ENCODE measurements at places on chromosomes 6 and 20. TPM values are rescaled to one million over a fixed set of nuclear protein-coding genes. Genes with fewer than 3 reads are reported as not detected.

DNA sequence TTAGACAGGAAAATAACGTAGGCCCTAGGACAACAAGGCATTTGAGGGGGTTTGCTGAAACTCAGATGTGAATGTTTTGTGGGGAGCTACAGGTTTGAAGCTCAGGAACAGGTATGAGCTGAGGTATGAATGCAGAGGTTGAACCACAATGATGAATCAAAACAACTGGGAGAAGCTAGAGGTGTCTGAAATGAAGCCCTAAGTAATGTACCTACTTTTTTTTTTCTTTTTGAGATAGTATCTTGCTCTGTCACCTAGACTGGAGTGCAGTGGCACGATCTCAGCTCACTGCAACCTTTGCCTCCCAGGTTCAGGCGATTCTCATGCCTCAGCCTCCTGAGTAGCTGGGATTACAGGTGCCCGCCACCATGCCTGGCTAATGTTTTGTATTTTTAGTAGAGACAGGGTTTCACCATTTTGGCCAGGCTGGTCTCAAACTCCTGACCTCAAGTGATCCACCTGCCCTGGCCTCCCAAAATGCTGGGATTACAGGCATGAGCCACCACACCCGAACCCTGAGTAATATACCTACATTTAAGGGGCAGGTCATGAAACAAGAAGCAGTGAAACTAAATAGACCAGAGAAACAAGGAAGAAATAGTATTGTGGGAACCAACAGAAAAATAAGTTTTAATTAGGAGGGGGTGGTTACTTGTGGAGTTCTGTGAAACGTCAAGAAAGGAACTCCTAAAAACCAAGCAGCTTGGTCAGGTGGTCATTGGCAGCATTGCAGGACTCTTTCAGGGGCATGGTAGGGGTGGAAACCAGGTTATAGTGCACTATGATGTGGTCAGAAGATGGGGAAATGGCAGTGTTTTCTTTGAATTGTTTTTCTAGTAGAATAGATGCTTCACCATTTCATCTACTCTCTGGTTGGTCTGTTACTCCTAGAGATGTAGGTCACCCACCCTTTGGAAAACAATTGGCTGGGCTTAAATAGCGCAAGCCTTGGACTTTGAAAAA lies 138.1 kb downstream of the CD164 start:
- H3K27me3 ChIP-seq = no peaks in the 10 kb centered on the region
- H3K4me3 ChIP-seq = no peak overlapping the region
- no peaks in the 10 kb centered on the region for H3K4me1 ChIP-seq
- no peak overlapping the region for H3K27ac ChIP-seq
- no peak for DNase-seq
- no peaks in the 10 kb centered on the region for H3K36me3 ChIP-seq

DNA sequence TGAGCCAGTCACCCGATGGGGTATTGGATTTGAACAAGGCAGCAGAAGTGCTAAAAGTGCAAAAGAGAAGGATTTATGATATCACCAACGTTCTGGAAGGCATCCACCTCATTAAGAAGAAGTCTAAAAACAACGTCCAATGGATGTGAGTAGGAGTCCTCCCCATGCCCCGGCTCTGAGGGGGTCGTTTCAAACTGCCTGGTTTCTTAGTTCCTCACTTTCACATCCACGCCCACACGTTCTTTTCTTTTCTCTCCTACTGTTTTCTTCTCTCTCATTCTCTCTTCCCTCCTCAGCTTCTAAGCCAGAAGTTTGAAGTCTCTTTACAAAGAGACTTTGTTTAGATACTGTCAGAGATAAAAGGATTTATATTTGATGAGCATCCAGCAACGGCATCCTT lies 53.0 kb upstream of the CDKAL1 start:
- H3K4me1 ChIP-seq = no peaks in the 10 kb centered on the region
- H3K27me3 ChIP-seq = no peaks in the 10 kb centered on the region
- DNase-seq = no peak
- H3K27ac ChIP-seq = no peak overlapping the region
- H3K36me3 ChIP-seq = peaks cover 10% of the 10 kb centered on the region

DNA sequence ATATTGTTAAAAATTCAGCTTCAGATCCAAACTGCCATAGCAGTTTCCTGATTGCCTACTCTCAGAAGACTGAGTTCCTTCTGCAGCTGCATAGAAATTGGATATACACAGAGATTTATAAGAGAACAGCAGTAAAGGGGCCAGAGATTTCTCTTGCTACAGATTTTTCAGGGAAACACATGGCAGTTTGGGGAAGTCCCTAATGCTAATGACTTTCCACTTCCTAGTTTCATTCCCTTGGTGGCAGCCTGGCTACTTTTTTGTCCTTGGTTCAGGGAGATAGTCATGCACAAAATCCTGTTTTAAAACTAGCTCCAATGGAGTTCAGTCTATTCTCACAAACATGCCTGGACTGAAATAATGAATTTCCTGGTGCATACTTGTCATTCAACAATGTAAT lies 125.3 kb upstream of the PLCB4 start:
- no peak for DNase-seq
- no peak overlapping the region for H3K27ac ChIP-seq
- no peak overlapping the region for H3K4me3 ChIP-seq
- no peaks in the 10 kb centered on the region for H3K4me1 ChIP-seq
- H3K36me3 ChIP-seq = no peaks in the 10 kb centered on the region
- H3K27me3 ChIP-seq = peaks cover 13% of the 10 kb centered on the region

GRCh38 chr6:169978615-169979161 lies 227.3 kb downstream of the ERMARD start:
- no peaks in the 10 kb centered on the region for H3K36me3 ChIP-seq
- no peak for DNase-seq
- no peak overlapping the region for H3K4me3 ChIP-seq
- H3K4me1 ChIP-seq = peaks cover 8% of the 10 kb centered on the region
- H3K27me3 ChIP-seq = no peaks in the 10 kb centered on the region

- DNase-seq = no peak
- peaks cover 12% of the 10 kb centered on the region for H3K36me3 ChIP-seq
- no peak overlapping the region for H3K4me3 ChIP-seq
- peaks cover 3% of the 10 kb centered on the region for H3K4me1 ChIP-seq
- no peak overlapping the region for H3K27ac ChIP-seq
Measured at GRCh38 chr20:3051385-3052019, 5.7 kb downstream of the MRPS26 start.

- no peak overlapping the region for H3K4me3 ChIP-seq
- H3K36me3 ChIP-seq = no peaks in the 10 kb centered on the region
- no peaks in the 10 kb centered on the region for H3K4me1 ChIP-seq
- H3K27me3 ChIP-seq = no peaks in the 10 kb centered on the region
- DNase-seq = no peak
- H3K27ac ChIP-seq = no peak overlapping the region
Measured at GRCh38 chr20:10360878-10361277, 73.1 kb downstream of the MKKS start.

- no peak overlapping the region for H3K4me3 ChIP-seq
- H3K36me3 ChIP-seq = no peaks in the 10 kb centered on the region
- no peaks in the 10 kb centered on the region for H3K4me1 ChIP-seq
- peaks cover 2% of the 10 kb centered on the region for H3K27me3 ChIP-seq
- DNase-seq = no peak
- no peak overlapping the region for H3K27ac ChIP-seq
Measured at GRCh38 chr20:9761476-9761875, 77.4 kb downstream of the PAK5 start.

DNA sequence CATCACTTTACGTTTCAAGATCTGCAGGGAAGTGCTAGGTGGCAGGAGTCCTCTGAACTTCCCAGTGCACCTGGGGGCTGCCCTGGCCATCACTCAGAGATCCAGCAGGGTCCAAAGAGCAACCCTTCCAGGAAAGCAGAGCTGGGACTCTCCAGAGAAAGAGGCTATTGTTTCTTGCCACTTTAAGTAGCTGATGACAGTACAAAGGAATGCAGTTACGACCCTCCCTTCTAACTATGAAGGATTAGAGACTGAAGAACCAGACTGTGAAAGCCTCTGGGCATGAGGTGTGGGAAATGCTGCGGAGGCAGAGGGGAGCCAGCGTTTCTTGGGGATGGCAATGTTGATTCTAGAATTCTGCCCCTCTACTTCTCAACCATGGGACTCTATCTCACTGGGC lies 189.1 kb upstream of the SUPT3H start:
- H3K27ac ChIP-seq = peak overlapping the region; percentile 60
- no peaks in the 10 kb centered on the region for H3K27me3 ChIP-seq
- peaks cover 16% of the 10 kb centered on the region for H3K4me1 ChIP-seq
- no peaks in the 10 kb centered on the region for H3K36me3 ChIP-seq
- peak; percentile 62 for DNase-seq

DNA sequence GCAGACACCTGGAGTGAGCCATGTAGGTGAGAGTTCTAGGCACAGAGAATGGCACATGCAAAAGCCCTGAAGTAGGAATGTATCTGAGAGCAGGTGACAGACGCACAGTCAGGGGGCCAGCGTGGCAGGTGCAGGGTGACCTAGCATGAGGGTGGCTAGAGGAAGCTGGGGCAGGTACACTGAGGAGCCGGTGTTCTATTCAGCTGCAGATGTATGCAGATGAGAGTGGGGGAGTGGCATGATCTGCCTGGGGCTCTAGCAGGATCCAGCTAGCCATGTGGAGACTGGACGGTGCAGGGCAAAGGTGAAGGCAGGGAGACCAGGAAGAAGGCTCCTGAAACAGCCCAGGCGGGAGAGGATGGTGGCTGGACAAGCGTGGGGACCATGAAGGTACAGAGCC lies 10.7 kb downstream of the PEDS1 start:
- no peaks in the 10 kb centered on the region for H3K27me3 ChIP-seq
- peaks cover 55% of the 10 kb centered on the region for H3K36me3 ChIP-seq
- H3K27ac ChIP-seq = no peak overlapping the region
- peaks cover 26% of the 10 kb centered on the region for H3K4me1 ChIP-seq
- no peak for DNase-seq

DNA sequence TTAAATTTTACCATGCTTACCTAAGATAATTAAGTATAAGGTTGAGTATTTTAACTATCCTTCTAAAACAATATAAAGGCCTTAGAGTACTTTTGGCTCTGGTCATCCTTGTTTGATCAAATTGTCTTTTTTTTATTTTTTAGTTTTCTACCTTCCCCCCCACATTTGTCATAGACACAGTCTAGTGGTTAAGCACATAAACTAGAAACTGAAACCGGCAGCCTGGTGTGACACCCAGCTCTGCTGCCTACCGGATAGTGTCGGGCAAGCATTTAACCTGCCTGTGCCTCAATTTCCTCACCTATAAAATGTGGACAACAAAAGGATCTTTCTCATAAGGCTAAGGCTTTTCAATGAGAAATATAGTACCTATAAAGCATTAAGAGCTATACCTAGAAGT lies 21.6 kb upstream of the TULP4 start:
- no peak overlapping the region for H3K4me3 ChIP-seq
- no peak overlapping the region for H3K27ac ChIP-seq
- no peak for DNase-seq
- peaks cover 54% of the 10 kb centered on the region for H3K36me3 ChIP-seq
- H3K4me1 ChIP-seq = no peaks in the 10 kb centered on the region

GRCh38 chr6:91575032-91575431 lies 988.2 kb upstream of the MAP3K7 start:
- H3K36me3 ChIP-seq = no peaks in the 10 kb centered on the region
- no peaks in the 10 kb centered on the region for H3K4me1 ChIP-seq

DNA sequence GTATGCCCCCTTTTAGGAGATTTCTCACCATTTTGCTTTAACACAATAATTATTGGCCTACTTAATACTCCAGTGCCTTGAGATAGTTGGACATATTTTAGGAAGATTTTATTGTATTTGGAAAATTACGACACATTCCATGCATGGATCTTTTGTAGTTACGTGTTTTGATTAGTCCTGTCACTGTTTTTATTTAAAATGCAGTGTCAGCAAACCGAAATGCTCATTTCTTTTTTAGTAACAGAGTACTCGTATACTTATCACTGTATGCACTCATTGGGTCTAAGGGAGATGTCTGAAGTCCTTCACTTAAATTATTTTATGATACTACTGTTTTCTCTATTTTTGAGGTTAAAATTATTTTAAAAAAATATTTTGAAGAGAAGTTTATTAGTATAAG lies 153.8 kb downstream of the QKI start:
- no peak overlapping the region for H3K27ac ChIP-seq
- no peak overlapping the region for H3K4me3 ChIP-seq
- DNase-seq = no peak
- H3K36me3 ChIP-seq = peaks cover 79% of the 10 kb centered on the region

DNA sequence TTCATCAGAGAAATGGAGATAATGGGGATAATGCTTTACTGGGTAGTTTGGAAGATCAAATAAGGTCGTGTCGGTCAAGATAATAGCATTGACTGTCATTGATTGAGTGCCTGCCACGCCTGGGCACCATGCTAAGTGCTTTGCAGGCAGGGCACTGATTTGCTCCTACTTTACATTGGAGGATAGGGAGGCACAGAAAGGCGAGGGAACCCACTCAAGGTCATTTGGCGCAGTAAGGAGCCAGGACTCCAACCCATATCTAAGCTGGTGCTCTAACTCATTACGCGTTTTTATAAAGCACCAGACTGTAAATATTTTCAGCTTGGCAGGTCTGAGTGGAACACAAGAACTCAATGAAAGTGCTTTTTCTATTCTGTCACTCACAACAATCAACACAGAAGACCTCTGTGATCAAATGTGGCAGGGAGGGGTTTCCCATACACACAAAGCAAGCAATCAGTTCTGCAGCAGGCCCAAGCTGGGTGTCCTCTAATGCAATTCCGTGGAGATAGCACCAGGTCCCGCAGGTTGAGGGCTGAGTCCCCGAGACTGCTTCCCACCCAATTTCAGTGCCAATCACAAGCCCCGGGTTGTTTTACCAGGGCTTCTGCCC lies 373.6 kb downstream of the CDH26 start:
- no peak for DNase-seq
- H3K36me3 ChIP-seq = no peaks in the 10 kb centered on the region
- no peak overlapping the region for H3K27ac ChIP-seq
- peaks cover 33% of the 10 kb centered on the region for H3K27me3 ChIP-seq
- no peaks in the 10 kb centered on the region for H3K4me1 ChIP-seq

DNA sequence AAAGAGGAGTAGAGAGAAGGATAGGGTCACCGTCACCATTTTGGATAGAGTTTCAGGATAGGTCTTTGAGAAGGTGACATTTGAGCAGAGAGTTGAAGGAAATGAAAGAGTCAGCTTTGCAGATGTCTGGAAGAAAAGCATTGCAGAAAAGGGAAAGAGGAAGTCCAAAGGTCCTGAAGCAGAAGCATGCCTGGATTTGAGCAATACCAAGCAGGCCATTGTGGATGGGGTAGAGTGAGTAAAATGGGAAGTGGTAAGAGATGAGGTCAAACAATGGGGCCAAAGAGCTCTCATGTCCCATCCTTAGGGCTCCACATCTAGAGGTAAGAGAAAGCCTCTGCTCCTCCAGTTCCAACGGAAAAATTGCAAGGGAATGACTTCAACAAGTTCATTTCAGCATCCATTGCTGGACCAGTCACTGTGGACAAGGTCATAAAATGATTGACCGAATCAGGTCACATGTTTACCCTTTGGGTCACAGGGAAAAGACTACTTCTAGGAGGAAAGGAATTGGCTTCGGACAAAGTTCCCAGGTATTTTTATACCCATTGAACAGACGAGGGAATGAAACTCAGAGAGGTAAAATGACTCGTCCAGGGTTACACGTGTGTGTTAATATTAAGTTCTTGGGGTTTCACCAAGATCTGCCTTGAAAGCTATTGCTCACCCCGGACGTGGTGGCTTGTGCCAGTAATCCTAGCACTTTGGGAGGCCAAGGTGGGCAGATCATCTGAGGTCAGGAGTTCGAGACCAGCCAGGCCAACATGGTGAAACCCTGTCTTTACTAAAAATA lies 6.6 kb upstream of the SAMHD1 start:
- H3K27ac ChIP-seq = no peak overlapping the region
- H3K36me3 ChIP-seq = no peaks in the 10 kb centered on the region
- H3K4me1 ChIP-seq = no peaks in the 10 kb centered on the region
- H3K4me3 ChIP-seq = no peak overlapping the region
- DNase-seq = no peak

Gene STX11
- total RNA-seq = 16.1 TPM

Gene SIRPD
- total RNA-seq = not detected

Gene GPX5
- total RNA-seq = not detected

Gene BIRC7
- not detected for total RNA-seq

Gene BPIFB4
- 3.9 TPM for total RNA-seq

All from SJCRH30 (cell line).